ENCODE measurements at places on chromosomes 5 and 9.

DNA sequence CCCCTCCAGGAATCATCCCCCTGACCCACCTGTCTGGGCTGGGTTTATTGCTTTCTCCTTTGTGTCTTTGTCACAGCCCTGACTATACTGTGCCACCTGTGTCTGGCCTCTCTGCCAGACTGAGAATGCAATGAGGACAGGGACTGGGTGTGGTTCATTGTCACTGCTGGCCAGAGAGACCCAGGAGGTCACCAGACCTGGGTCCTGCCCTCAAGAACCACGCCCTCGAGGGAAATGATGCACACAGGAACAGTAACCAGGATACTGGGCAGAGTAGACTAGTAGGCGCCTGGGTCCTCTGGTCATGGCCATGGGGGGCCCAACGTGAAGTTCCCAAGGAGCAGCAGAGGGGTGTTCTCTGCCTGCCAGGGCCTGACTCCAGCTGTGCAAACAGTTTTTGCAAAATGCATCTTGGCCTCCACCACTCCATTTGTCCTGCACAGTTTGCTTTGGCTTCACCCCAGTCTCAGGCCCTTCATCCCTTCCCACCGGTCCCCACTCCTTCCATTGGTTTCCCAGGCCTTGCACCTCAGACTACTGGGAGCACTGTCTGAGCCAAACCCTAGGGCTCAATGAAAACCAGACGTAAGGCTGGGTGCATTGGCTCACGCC, 17.8 kb downstream of the RGS3 start:
- DNase-seq: no peak

DNA sequence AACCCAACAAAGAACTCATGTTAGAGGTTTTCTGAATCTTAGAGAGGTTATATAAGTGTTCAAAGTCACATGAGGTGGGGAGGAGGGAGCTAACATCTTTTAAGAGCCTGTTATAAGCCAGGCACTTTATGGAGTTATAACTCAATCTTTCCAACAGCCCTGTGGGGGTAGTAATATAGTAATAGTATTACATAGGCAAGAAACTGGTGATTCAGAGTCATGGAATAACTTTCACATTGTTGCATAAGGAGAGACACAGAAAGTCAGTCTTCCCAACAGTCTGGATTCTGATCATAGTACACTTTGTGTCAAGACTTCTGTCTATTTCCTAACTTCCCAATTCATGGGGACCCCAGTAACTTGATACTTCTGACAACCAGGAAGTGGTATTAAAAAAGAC, 89.2 kb downstream of the ACER2 start:
- DNase-seq: peak; percentile 35

- peak; percentile 44 for DNase-seq
Measured at GRCh38 chr9:136847088-136847825, 2.0 kb upstream of the PHPT1 start.

DNA sequence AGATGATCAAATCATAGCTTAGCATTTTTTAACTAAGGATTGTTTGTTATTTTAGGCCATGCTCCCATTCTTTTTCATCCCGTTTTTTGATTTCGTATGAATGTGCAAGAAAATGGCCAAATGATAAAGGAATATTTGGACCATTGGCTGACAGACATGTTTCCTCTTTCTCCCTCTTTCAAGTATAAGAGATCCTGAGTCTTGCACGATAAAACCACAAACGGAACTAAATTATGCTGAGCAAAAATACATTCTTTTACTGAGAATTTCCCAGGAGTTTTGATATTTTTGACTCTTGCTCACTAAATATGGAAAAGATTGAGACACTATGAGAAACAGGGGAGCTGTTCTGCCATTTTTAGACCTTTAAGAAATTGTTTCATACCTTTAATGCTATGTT, 90.4 kb upstream of the KLF9 start:
- peak; percentile 24 for DNase-seq

- no peak for DNase-seq
Measured at GRCh38 chr9:136341042-136341655, 13.8 kb downstream of the GPSM1 start.

GRCh38 chr5:78661691-78662090, 13.1 kb upstream of the LHFPL2 start:
- DNase-seq: no peak

- no peak for DNase-seq
Measured at GRCh38 chr5:37626266-37626665, 213.6 kb downstream of the GDNF start.

GRCh38 chr9:126527109-126527825, 86.5 kb upstream of the LMX1B start:
- DNase-seq: no peak

Measured in fibroblast of skin of left quadriceps (primary cell).